Brain (organoid and tissue), 16 donors: ENCODE measurements at places on chromosomes 2 and 18.

DNA sequence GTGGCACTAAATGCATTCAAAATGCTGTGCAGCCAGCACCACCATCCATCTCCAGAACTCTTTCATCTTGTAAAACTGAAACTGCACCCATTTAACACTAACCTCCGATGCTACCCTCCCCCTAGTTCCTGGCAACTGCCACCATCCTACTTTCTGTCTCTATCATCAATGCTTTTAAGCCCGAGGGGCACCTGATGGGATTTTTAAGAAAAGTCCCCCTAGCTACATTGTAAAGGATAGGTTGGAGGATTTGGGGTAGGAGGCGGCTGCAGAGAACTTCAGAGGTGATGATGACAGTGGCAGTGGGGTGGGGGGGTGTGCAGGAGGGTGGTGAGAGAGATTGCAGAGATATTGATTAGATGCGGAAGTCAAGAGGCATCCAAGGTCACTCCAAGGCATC lies 10.8 kb upstream of the YWHAQ start:
- no peak for DNase-seq

GRCh38 chr2:223469270-223470046 lies 132.7 kb downstream of the SCG2 start:
- no peak for DNase-seq

DNA sequence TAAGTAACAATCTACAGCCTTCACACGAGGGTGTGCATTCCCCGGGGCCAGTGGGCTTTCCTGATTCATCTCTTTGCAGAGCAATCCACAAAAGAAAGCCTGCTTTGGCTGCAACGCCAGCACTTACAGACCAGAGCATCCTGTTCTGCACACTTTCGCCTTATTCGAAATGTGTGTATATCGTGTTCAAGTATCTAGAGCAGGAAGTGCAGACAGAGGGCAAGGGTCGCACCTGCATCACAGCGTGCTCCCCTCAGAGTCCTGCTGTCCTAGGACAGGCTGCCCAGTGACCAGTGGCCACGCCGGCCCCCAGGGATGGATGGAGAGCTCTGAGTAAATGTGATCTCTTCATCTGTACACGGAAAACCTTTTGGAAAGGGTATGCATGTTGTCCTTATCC lies 264.3 kb downstream of the ZNF516 start:
- DNase-seq, result no peak

DNA sequence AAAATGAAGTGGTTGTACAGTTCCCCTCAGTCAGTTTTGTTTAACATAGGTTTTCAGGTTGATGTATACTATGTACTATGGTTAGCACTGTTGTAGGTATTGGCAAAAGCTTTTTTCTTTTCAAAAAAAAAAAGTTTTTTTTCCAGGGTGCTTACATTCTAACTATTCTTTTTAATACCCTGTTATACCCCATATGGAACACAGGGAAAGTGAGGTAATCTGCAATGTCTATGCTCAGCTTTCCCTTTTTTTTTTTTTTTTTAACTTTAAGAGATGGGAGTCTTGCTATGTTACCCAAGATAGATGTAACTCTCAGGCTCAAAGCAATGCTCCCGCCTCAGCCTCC lies 590 bp upstream of the CCDC138 start:
- DNase-seq, result no peak

- peak; percentile 66 for DNase-seq
These were observed 142.2 kb downstream of the EPHA4 start for GRCh38 chr2:221429741-221430491.

DNA sequence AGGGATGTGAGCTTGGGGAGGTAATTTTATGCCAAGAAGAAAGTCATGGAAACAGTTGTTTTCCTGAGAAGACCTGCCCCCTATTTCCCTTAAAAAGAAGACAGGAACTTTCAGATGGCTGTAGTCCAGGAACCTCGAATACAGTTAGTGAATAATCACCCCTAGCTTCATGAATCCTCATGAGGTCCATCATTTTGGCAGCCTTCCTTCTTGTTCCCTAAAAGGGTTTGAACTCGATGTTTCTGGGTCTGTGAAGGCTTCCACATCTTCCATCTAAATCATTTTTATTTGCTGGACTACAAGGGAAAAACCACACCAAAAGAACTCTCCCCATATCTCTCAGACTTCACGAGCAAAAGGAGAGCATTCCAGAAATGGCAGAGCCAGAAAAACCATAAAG lies 290.8 kb downstream of the SLC4A3 start:
- DNase-seq, result no peak

GRCh38 chr2:98736464-98736889 lies 5.5 kb upstream of the MGAT4A start:
- no peak for DNase-seq

DNA sequence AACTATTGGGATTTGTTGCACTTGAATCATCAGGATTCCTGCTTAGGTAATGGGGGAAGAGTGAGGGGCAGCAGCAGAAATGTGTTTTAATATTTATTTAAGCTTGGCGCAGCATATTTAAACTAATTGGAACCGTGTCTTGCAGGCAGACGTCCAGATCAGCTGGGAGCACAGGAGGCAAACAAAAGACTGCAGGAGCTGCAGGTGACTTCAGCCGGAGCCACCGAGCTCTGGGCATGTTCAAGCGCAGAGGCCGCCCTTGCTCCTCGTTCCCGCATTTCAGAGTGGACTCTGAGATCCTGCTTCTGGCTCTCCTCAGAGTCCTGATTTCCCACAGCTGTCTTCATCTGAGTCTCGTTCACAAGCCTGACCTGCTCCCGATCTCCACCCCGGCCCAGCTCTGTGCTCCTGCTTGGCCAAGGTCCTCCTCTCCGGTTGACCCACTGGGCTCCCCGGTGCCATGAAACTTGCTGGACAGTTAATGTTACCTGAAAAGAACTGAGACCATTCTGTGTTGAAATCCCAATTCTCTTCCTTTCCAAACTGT lies 475.5 kb downstream of the SOX11 start:
- no peak for DNase-seq

DNA sequence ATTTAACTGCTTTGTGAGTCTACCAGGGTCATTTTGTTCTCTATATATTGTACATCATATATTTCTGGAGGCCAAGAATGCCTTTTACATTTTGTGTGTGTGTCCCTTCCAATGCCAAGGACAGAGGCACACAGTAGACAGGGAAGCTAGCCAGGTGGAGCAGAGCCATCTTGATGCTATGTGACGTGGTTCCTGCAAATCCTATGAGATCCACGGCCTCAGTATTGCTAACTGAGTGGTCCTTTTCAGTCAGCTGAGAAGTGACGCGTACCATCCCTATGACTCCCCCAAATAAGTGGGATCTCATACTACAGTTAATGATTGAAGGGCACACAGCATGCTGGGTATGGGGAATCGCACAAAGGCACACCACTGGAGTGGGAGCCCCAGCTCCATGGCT lies 27.3 kb downstream of the CCDC141 start:
- no peak for DNase-seq

GRCh38 chr2:217142649-217143266 lies 282.9 kb upstream of the TNP1 start:
- no peak for DNase-seq

DNA sequence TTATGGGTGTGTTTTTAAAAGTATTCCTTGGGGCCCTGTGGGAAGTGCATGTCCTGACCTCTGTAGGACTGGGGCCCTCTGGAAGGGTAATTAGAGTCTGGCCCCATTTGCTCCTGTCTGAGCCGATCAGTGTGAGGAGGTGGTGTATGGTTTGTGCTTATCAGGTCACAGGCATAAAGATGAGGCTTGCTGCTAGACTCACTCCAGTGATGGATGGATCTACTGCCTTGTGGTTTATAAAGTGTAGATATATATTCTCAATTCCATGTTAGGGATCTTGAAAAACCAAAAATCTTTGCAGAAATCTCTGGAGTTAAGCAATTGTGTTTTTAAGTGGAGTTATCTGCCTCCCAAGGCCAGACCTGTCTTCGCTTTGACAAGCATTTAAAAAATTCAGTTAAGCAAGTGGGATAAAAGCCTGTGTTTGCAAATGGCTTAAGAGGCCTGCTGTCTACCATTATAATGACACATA lies 182.4 kb downstream of the PTPRM start:
- DNase-seq, result no peak

DNA sequence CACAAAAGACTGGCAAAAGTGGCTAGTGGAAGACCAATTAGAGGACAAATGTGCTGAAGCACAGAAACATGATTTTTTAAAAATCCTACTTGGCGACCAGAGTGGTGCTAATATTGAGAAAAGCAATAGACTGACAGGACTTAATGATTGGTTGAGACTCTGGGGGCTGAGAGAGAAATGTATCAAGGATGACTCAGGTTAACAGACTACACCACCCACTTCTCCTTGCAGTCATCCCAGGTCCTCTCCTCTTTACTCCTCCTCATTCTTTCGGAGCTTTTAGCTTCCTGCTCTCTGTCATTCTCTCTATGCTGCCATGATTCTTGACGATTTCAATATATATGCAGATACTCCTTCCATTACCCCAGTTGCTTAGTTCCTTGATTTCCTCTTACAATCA lies 54.6 kb upstream of the CYTIP start:
- DNase-seq, result no peak

DNA sequence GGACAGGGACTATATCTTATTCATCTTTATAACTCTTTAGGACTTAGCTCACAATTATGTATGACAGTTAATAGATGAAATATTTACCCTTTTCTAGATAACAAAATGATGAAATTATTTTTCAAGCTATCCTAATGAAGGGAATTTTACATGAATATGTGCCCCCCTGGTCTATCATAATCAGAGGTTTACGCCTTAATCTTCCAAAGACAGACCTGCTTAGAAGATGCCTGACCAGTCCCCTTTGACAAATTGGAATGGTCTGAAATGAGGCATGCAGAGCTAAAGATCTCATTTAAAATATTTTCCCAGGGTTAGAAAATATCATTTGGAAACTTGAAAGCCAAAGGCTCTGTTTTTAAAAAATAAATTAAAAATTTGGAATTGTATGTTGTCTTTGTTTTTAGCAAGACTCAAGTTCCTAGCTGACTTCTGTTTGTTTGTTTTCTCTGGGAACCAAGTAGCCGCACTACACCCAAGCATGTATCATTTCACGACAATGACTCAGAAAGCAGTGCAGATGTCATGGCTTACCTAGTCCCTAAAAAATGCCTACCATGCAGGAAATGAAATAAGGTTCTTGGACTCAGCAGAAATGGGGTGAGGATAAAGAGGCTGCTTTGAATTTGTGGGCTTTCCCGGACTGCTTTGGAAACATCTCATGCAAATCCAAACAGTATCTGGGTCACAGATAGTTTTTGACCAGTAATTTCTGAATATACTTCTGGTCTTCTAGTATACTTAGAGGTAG lies 162.1 kb downstream of the ZEB2 start:
- no peak for DNase-seq

GRCh38 chr18:6327895-6328620 lies 86.7 kb downstream of the L3MBTL4 start:
- no peak for DNase-seq

DNA sequence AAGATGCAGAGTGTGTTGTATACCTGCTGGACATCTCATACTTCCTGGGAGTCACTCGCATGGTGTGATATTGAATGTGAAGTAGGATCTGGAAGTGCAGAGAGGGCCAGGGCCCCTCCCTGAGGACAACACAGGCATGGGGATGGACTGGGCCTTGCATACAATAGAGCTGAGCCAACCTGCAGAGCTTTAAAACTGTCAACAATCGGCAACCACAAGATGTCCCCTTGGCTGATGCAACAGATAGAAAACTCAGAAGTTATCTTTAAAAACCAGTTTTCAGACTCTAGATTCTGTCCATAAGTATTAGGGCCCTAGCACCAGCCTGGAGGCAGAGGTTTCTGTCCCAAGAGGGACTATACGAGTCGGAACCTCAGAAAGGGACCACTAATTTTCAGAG lies 19.7 kb downstream of the EVA1A start:
- no peak for DNase-seq

GRCh38 chr2:165536851-165537499 lies 67.5 kb downstream of the CSRNP3 start:
- DNase-seq, result no peak

- peak; percentile 34 for DNase-seq
These were observed 698.3 kb downstream of the NRXN1 start for GRCh38 chr2:50333529-50334228.

DNA sequence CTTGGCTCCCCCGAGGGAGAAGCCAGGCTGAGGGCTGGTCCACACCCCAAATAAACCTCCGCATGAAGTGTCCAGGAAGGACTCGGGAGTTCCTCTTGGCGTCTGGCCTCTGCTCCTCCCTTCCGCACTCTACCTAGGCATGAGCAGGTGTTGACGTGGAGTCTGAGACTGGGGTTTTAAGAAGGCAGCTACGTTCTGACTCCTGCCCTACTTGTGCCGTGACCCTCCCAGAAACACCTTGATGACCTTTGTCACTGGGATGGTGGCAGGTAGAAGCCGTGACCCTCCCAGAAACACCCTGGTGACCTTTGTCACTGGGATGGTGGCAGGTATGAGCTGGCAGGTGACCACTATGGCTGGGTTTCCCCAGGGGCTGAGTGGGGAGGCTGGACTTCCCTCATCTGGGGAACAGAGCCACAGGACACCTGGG lies 54.8 kb downstream of the HS6ST1 start:
- no peak for DNase-seq

DNA sequence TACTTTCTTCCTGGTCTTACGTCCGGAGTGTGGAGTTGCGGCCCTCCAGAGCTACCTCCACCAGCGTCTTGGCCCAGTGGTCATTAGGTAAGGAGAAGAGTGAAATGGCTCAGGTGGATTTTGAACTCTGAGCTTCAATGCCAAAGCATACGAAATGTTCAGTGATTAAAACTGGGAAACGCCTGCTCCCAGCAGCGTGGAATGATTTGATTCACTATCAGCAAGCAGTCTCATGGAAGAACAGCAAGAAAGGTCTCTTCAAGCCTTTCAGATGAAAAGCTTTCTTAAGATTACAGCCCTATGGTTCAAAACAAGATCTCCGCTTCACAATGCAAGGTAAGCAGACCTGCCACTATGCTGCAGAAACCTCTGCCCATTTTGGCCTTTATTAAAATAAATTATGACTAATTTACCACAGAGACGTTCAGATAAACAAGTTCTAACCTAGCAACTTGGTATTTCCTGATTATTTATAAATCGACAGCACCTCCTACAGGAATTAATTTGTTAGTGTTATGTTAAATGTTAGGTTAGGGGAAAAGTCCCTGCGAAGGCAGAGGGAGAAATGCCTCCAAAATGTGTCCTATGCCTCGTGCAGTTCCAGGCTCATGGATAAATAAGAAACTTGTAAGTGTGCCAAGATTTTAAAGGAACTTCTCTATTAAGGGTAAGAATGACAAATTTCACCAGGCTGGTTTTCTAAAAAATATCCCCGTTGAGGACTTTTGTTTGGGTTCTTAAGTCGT lies 10.1 kb downstream of the SP9 start:
- DNase-seq, result peak; percentile 80

DNA sequence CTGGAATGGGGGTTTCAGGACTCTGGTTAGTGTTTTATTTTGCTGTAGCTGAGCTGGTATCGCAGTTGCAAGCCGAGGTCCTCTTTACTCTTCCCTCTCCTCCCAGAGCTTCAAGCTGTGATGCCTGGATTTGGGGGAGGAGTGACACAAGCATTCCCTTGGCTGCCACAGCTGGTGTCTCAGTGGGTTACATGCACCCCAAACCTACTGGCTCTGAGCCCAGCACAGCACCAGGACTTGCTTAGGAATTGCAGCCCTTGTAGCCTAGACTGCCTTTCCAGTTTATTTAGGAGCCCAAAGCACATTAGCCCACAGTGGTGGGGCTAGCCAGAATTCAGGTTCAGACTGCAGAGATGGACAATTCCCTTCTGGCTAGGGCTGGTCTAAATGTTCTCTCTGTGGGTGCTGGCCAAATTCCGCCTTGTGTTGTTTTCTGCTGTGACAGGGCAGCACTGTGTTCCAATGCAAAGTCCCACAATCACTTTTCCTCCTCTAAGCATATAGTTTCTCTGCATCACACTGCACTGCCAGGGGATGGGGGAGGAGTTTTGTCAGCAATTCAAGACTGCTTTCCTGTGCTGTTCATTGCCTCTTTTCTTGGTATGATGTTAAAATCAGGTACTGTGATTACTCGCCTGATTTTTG lies 122.8 kb downstream of the SLC4A10 start:
- no peak for DNase-seq
